Cerebellum (tissue), 4 donors: ENCODE measurements at places on chromosomes 5 and 9. TPM values are rescaled to one million over a fixed set of nuclear protein-coding genes. Genes with fewer than 3 reads are reported as not detected.

TEX48 gene
- total RNA-seq, result not detected

- DNase-seq, result no peak
These were observed 535.5 kb upstream of the GRIN3A start for GRCh38 chr9:102273952-102274351.

- DNase-seq, result no peak
These were observed 255.1 kb downstream of the NR2F1-AS1 start for GRCh38 chr5:93325946-93326345.

DNA sequence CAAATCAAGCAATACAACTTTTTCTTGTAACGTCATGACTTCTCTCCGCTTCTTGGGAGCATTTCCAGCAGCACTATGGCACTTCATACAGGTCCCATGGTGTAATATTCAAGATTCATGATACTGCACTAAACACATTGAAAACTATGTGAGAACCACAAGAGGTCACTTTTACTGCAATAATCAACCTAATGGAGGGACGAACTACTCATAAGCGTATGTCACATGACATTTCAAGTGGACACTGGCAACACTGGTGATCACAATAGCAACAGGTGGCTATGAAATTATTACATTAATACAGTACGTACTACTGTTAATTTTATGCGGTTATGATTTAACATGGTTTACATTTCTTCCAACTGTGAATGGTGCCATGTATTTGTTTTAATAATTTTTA lies 78.6 kb upstream of the TBC1D9B start:
- no peak for DNase-seq

DNA sequence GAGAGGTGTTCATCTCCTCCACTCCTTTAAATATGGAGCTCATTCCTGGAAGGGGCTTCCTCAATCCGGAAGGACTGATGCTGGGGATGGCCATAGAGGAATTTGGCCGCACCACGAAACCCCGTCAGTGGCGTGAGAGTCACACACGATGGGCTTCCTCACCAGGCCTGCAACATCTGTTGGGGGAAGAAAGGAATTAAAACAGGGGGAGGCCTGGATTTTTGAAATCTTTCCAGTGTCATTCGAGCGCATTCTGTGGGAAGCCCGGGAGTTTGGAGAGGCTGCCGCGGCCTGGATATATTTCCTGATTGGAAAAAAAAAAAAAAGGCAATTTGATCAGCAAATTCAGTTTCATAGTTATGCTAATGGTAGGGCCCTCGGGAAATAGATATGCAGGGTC lies 76.3 kb upstream of the ORM1 start:
- no peak for DNase-seq

- no peak for DNase-seq
These were observed 356.9 kb downstream of the NFIB start for GRCh38 chr9:13957089-13957488.

DNA sequence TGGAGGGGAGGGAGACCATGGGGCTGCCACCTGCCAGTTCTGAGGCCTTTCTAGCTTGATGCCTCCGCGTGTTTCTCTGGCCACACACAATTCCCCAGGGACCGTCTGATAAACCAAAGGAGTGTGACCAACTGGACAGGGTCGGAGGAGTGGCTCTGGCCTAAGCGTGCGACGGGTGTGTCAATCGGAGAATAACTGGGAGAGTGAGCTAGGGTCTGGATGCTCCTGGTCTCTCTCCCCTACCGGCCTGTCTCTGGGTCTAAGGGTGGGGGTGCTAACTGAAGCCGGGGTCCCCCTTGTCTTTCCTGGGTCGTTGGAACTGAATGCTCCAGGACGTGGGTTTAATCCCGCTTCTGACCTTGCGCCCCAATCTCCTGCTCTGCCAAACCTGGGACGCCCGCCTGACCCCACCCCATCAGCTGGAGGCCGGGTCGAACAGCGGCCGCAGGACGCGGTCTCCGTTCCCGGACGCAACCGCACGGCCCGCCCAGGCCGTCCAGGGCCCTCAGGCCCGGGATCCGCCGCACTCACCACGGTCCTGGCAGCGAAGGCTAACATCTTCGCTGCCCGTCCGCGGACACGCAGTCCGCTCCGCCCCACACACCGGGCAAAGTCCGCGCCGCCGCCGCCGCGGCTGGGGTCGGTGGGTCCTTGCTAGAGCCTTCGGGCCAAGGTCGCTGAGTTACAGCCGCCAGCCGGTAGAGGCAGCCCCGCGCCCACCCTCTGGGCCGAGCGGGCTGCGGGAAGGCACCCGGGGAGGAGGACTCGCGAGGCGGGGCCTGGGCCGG lies 447 bp downstream of the CRAT start:
- peak; percentile 27 for DNase-seq

- DNase-seq, result no peak
These were observed 11.5 kb upstream of the ADGRV1 start for GRCh38 chr5:90547072-90547536.

DNA sequence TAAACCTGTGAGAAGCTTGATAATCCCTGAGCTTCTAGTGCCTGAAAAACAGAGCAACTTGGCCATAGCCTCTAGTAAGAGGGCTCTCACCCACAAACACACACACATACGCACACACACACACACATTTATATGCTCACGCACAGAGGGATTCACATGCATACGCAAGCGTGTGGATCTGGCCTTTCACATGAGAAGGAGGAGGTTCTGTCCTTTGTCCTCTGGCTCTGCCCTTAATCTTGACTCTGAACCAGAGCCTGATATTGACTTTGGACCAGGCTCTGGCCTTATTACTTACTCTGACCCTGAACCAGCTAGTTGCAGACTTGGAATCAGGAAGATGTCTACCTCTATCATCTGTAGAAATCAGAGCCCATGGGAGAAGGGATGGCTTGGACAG lies 10.0 kb upstream of the P4HA2 start:
- DNase-seq, result no peak

DNA sequence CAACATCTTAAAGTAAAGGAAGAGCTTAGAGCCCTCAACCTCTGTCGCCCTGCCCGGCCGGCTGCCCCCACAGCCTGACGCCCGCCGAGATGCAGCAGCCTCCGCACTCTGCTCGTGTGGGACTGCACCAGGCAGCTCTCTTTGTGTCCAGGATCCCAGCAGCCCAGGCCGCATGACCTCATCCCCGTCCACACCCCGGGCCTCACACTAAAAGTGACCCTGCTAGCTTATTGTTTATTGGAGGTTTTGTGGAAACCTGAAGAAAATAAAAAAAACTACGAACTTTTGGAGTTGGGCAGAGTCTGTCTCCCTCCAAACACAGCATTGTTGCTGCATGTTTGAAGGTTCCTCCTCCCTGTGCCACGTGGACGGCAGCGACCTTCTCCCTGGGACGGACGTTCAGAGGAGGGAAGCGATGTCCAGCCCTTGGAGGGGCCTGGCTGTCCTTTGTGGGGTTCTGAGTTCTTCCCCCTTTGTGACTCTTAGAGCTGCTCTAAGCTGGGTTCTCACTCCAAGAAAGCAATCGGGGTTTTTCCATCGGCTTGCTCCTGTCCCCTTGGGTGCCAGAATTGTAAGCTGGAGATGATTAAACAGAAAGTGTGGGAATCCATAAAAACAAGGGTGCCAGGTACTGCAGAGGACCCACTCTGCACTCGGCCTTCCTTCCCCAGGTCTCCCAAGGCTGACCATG lies 103.5 kb upstream of the COL5A1 start:
- no peak for DNase-seq

- no peak for DNase-seq
These were observed 14.2 kb upstream of the GFPT2 start for GRCh38 chr5:180367300-180367699.

DNA sequence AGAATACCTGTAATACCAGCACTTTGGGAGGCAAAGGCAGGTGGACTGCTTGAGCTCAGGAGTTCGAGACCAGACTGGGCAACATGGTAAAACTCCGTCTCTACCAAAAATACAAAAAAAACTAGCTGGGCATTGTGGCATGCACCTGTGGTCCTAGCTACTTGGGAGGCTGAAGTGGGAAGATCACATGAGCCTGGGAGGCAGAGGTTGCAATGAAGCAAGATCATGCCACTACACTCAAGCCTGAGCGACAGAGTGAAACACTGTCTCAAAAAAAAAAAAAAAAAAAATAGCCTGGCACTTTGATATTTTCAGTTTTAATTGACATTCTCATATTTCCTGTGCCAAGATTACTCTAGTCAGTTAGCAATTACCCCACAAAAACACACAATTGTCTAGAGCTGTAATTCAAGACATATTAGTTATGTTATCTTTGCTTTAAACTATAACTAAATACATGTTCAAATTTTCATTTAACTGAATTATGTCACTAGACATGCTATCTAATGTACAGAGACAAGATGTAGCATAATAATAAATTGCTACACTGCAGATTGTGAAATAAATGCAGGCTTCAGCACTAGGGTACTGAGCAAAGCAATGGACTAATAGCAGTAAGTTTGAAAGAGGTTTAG lies 378.2 kb upstream of the GRAMD2B start:
- no peak for DNase-seq

DNA sequence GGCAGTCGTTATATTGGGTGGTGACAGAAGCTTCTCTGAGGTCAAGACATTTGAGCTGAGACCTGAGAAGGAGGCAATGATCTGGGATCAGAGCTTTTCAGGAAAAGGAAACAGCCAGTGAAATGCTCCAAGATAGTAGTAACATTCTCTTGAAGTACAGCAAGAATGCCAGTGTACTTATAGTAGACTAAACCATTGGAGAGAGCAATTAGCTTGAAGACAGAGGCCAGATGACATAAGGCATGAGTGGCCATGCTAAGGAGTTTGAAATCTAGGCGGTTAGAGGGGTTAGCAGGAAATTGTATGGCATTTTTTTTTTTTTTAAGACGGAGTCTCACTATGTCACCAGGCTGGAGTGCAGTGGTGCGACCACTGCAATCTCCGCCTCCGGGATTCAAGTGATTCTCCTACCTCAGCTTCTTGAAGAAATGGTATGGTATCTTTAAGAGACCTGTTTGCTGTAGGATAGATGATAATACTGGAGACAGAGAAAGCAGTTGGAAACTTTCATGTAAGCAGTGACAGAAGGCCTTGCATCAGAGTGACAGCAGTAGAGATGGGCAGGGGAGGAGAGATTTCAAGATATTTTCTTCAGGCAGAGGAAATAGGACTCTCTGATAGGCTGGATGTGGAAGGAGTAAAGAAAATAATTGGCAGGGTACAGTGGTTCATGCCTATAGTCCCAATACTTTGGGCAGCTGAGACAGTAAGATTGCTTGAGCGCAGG lies 482.2 kb upstream of the PAPPA start:
- DNase-seq, result no peak

DNA sequence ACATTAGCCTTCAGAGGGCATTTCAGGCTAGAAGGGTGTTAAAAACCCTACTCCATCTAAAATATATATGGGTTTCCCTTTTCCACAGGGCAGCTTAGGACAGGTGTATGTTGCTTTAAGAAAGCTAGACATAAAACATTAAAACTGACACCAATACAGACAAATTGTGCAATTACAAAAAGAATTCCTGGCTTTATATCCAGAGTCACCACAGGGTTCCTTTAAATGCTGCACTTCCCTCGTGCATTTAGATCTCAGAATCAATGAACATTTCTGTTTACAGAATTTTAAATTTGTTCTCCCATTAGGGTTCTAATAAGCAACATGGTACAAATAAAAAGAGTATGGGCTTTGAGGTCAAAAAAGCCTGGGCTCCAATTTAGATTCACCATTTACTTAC lies 170.2 kb downstream of the MAPKAP1 start:
- no peak for DNase-seq

GRCh38 chr5:36949593-36949992 lies 73.0 kb downstream of the NIPBL start:
- DNase-seq, result no peak

DNA sequence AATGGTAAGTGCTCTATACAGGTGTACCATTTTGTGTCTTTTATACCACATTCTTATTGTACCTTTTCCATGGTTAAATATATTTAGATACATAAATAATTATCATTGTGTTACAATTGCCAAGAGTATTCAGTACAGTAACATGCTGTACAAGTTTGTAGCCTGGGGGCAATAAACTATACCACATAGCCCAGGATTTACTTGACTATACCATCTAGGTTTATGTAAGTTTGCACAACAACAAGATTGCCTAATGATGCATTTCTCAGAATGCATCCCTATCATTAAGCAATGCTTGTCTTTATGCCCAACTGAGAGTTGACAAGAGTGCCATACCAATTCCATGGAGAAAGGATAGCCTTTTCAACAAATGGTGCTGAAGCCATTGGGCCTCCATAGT lies 136.7 kb upstream of the PJA2 start:
- DNase-seq, result no peak

HAVCR2 gene
- total RNA-seq, result 4.5 TPM

- DNase-seq, result no peak
These were observed 117.1 kb upstream of the DAB2 start for GRCh38 chr5:39541920-39542319.

GRCh38 chr9:124652615-124653393 lies 118.3 kb downstream of the NR6A1 start:
- no peak for DNase-seq

DNA sequence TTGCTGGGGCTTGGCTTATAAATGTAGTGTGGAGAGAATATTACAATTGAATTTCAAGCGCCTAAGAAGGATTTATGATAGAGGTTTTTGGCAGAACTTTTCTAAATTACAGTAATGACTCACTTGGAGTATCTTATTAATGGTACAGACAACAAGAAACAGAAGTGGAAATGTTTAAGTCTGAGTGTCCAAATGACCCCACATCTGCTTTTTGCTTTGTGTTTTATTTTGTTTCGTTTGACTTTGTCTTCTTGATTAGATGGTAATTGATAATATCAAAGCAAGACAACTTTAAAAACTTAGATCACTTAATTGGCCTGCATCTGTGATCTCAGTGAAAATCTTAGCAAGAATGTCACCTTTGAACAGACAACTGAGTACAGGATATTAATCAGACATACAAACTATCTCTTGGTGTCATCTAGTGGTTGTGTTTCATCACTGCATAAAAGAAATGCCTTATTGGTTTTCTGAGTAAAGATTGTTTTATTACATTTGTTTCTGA lies 577.4 kb downstream of the ISL1 start:
- no peak for DNase-seq

GRCh38 chr5:10304932-10305331 lies 2.8 kb downstream of the CMBL start:
- DNase-seq, result no peak

DNA sequence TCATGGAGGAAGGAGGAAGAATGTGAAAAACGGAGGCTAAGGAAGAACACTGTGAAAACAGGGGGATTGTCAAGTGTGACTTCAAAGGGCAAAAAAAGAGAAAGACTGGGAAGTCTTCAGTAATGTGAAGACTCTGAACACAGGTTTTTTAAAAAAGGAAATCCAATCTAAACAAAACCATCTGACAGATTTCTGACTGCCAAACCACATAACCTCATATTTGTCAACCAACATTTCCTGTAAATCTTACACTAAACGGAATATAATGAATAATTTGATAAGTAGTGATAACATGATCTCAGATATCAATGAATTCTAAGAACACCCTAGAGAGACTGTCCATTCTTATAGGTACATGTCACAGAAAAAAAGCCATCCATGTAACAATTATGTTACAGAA lies 124.7 kb downstream of the FBN2 start:
- DNase-seq, result no peak

DNA sequence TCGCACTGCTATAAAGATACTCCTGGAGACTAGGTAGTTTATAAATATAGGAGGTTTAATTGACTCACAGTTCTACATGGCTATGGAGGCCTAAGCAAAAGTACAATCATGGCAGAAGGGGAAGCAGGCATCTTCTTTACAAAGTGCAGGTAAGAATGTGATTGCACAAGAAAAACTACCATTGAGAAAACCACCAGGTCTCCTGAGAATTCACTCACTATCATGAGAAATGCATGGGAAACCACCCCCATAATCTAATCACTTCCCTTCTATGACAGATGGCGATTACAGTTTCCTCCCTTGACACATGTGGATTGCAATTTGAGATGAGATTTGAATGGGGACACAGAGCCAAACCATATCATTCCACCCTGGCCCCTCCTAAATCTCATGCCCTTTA lies 121.2 kb upstream of the ST8SIA4 start:
- no peak for DNase-seq

NSMF gene
- total RNA-seq, result 26.7 TPM
